ENCODE measurements at places on chromosomes 1 and 21.
A peak's percentile ranks its signal among the peaks of the same experiment; 100 is the strongest.

DNA sequence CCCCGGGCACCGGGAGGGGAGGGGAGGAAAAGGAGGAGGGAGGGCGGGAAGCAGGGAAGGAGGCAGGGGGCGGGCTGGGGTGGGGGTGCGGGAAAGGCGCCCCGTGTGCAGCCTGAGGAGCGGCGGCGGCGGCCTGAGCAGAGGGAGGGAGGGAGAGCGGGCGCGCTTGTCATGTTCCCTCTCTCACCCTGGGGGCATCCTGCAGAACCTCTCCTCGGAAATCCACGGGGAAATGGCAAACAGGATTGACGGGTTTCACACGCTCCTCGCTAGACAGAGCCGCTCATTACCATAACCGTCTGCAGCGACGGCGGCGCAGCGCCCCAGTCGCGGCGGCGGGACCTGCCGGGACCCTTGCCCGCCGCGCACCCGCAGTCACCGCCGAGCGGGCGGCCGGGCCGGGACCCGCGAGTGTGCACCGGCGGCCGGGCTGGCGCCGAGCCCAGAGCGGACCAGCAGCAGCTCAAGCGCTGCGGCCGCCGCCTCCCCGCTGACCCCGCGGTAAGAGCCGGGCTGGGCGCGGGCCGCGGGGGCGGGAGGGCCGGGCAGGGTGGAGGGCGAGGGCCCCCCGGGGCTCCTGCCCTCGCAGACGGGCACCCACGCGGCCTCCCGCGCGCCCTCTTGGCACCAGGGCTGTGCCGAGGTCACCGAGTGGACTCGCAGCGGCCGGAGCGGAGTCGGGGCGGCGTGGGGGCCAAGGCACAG, at the start of gene SERTAD4:
SERTAD4 (plus strand) TSS at position 286 of the 705 bp plus-strand sequence. CDS start 5,165 bp downstream, outside the sequence.
- no peak for DNase-seq

GRCh38 chr1:159924791-159925718, at the start of gene TAGLN2:
Gene TAGLN2 (minus strand): TSS chr1:159925507. CDS start chr1:159920509, 4,998 bp downstream.
- peak; percentile 92 for DNase-seq

- DNase-seq = no peak
Observed at GRCh38 chr1:184673305-184673704, 81.4 kb downstream of the EDEM3 start.

- peak; percentile 69 for DNase-seq
Observed at GRCh38 chr1:39132505-39133339, 71.8 kb upstream of the MACF1 start.

DNA sequence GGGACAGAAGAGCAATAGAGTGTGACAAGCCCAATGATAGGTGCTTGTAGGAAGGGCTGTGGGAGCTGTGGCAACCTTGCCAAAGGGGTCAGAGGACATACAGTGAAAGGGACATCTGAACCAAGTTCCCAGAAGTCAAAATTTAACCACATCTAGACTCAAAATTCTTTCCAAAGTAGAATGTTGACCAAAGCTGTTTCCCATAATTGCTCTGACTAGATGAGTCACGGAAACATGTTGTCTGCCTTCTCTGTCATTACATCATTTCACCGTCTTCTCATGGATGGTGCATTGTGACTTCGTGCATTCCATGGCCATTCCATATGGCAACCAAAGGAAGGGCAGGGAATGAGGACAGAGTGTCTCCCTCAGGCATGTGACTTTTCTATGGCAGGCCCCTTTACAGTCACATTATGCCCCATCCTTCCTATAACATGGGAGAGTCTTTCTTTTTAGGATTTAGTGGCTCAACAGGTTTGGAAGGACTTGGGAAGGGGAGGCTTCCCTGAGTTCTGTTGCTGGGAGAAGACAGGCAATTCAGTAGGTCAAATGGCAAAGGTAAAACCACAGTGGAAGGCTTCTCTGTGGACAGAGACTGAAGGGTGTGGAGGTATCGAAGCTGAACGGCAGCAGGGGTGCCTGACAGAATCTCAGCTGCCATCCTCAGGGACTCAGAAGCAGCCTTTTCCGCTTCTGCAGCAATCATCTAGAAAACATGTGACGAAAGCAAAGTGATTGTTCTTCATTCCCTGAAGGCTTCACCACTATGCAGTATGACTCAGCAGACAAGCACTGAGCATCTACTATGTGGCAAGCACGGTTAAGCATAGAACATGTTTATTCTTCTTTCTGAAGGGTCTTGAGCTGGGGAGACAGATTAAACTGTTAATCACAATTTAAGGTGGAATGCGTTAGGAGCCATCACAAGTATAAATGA, 24.7 kb downstream of the NPHS2 start:
- peak; percentile 84 for DNase-seq

- no peak for DNase-seq
Observed at GRCh38 chr21:27298465-27298864, 331.6 kb upstream of the ADAMTS5 start.

DNA sequence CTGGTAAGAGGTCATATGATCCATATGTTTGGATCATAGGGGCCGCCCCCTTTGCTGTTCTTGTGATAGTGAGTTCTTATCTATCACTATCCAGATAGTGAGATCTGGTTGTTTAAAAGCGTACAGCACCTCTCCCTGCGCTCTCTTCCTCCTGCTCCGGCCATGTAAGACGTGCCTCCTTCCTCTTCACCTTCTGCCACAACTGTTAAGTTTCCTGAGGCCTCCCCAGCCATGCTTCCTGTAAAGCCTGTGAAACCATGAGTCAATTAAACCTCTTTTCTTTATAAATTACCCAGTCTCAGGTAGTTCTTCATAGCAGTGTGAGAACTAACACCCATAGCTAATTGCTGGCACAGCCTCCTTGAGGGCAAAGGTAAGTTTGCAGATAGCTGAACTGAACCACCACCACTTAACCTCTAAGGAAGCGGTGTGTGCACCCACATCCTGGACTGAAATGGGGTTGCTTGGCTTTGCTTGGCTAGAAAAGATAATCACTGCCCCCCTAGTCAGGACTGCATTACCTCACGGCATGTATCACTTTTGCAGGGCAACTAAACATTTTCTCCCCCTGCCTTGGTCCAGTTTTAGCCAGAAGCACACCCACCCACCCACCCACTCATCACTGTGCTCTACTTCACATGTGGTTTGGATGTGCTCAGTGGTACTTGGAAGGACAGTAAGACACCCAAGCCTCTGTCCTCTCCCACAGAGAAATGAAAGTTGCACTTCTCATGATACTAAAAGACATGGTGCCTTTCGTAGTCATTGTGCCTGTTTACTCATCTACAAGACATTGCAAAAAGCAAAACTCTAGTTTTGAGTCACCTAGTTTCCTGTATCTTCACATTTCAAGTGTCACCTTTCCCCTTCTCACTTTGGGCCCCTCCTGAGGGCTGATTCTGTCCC, 23.1 kb upstream of the PTAFR start:
- DNase-seq = no peak

DNA sequence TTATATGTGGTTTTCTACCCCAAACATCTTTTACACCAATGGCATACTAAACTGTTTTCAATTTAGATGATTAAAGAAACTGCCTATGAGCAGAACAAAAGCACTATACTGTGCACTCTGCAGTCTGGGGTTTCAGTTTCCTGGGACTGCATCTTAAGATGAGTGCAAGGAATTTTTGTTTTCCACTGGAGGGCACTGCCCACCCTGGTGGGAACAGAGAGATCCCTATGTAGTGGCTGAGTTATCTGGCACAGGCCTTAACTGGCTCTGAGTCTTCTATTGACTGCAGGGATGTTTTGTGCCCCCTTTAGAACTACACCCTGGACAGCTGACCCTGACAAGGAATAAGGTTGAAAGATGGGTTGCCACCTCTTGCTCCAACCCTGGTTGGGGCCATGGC, 12.0 kb downstream of the PROK1 start:
- no peak for DNase-seq

GRCh38 chr1:31625561-31626222, 8.2 kb downstream of the HCRTR1 start:
- peak; percentile 69 for DNase-seq

- peak; percentile 60 for DNase-seq
Observed at GRCh38 chr1:154434346-154435085, 29.4 kb downstream of the IL6R start.

GRCh38 chr1:55211863-55212262, 3.3 kb downstream of the USP24 start:
- DNase-seq = no peak

GRCh38 chr1:160187407-160187806, 3.0 kb upstream of the CASQ1 start:
- DNase-seq = no peak

GRCh38 chr1:88035578-88035977, 648.5 kb upstream of the PKN2 start:
- DNase-seq = no peak

- DNase-seq = peak; percentile 59
Observed at GRCh38 chr1:165883056-165883455, 55.6 kb downstream of the UCK2 start.

GRCh38 chr21:26461500-26461899, 111.6 kb downstream of the CYYR1 start:
- DNase-seq = peak; percentile 15

DNA sequence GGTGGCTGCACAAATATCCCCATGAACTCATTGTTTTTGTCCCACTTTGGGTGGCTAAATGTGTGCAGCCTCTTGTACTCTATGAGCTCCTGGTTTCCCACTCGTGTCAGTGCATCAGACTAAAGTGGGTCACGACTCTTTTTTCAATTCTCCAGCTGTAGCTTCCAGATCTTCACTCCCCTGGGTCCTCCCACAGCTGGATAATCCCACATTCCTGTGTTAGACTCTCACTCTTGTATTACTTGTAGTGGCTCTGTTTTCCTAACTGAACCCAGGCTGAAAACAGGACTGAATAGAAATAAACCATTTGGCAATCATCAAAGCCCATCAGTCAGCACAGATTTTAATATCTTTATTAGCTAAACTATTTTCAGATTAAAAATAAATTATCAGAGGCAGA, 60.4 kb downstream of the UBE2U start:
- no peak for DNase-seq

DNA sequence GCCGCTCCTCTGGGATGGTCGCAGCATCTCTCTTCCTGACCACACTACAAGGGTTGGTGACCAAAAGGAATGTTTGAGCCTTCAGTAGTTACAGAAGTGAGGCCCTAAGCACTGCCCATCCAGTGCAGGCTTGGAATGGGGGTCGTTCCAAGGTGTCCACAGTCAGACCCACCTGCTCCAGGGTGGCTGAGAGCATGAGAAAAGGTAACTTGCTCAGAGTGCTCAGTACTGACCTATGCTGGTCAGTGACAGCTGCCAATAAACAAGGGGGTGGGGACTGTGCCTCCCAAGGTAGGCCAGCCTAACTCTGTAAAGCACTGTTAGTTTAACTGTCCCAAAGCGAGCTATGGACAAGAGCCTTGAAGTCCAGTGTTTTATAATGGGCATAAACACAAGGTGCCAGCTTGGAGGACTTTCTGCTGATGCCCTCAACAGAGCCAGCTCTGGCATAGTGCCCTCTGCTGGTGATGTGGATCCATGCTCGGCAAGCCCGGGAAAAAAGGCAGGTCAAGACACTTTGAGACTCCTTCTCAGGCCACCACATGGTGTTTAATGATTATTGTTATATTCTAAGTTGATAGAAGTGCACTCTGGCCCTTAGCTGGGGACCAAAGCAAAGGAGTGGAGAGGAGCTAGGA, 78.1 kb upstream of the DNAH14 start:
- DNase-seq = peak; percentile 44

DNA sequence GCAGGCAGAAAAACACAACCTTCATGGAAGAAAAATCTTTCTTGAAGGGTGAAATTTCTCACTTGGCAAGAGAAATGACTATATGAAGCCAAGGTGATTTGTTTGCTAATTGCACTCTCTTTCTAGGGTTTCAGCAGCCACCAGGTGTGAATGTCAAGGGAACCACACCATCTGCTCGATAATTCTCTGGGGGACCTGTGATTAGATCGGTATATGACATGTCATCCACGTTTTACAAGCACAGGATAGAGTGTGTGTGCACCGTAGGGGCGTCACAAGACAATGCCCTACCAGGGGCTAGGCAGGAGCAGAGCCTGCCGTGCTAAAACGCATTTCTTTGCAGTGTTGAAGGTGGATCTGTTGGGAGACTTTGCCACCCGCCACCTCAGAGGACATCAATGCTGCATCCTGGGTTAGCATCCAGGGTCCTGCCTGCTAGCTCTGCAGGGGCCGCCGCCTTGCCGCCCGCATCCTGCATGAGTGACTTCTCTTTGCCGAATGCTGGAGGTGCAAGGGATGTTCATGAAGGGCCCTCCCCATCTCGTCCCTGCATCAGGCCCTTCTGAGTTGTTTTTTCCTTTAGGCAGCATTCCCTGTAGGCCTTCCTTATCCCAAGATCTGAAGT, 37.8 kb upstream of the CCSAP start:
- DNase-seq = no peak

- no peak for DNase-seq
Observed at GRCh38 chr1:81358151-81358550, 442.6 kb upstream of the ADGRL2 start.

- peak; percentile 9 for DNase-seq
Observed at GRCh38 chr1:220527279-220527907, 543 bp upstream of the MARK1 start.

GRCh38 chr1:224767676-224768075, 151.6 kb downstream of the CNIH3 start:
- no peak for DNase-seq

GRCh38 chr1:49527606-49528305, 496.0 kb downstream of the AGBL4 start:
- DNase-seq = no peak

GRCh38 chr1:94334764-94335163, 83.4 kb upstream of the ABCD3 start:
- DNase-seq = no peak

- DNase-seq = peak; percentile 79
Observed at GRCh38 chr1:176795929-176796328, 333.0 kb downstream of the PAPPA2 start.

DNA sequence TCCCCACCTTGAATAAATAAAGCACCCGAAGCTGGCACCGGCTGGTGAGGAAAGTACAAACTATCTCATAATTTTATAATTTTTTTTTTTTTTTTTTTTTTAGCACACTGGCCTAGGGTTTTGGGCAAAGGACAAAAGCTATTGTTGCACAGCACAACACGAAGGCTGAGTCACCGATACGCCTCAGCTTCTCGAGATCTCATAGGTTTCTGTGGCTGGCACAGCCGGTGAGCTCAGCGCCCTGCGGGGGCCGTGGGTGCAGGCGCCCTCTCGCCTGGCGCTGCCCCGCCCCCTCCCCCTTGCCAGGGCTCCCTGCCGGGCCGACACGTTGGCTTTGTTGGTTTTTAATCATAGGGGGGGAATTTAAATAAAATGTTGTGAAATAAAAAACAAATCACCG, 17.2 kb downstream of the CASZ1 start:
- DNase-seq = no peak

DNA sequence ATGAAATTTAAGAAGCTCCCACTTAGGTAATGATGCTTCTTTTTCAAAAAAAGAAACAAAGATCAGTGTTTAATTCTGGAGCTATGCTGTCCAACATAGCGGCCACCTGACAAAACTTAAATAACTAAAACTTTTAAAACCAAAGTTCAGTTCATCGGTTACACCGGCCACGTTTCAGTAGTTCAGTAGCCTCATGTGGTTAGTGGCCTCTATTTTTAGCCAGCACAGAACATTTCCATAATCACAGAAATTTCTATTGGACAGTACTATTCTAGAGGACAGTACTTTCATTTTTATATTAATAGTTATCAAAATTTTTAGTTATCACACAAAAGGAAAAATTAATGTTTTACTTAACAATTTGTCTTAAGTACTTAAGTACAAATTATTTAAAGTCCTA, 141.0 kb downstream of the USP25 start:
- no peak for DNase-seq

- DNase-seq = no peak
Observed at GRCh38 chr1:76500116-76500515, 367.2 kb upstream of the ST6GALNAC5 start.

- DNase-seq = no peak
Observed at GRCh38 chr21:28875078-28875477, 117.6 kb downstream of the LTN1 start.

- DNase-seq = peak; percentile 81
Observed at GRCh38 chr1:147273409-147274336, 31.2 kb downstream of the CHD1L start.

- DNase-seq = no peak
Observed at GRCh38 chr21:26057477-26058170, 112.9 kb downstream of the APP start.
